ENCODE measurements at places on chromosomes 16 and 17. TPM values are rescaled to one million over a fixed set of nuclear protein-coding genes. Genes with fewer than 3 reads are reported as not detected.

DNA sequence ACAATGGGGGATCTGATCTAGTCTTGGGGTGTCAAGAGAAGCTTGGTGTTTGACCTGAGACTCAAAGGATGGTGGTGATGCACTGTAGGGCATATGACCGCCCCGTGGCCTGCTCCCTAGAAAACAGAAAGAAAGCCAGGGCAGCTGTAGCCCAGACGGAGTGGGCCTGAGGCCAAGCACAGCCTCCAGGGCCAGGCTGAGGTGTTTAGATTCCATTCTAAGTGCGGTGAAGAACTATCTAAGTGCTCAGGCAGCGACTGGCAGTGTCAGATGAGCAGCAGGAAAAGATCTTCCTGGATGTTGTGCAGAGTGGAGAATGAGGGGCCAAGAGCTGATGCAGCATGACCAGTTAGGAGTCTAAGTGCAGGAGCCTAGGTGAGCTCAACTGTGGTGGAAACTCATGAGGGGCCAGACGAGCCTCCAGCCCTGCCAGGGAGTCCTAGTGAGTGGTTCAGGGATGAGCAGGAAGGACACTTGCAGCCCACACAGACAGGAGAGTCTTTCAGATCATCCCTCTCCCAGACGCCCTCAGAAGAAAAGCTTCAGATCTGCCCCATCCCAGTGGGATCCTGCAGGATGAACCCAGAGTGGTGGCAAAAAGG lies 314.2 kb upstream of the CCL2 start:
- no peak for DNase-seq
- no peaks in the 10 kb centered on the region for H3K4me1 ChIP-seq
- H3K27ac ChIP-seq: no peak overlapping the region
- H3K4me3 ChIP-seq: no peak overlapping the region
- H3K27me3 ChIP-seq: no peaks in the 10 kb centered on the region

GRCh38 chr16:65278874-65279273 lies 157.0 kb upstream of the CDH11 start:
- no peaks in the 10 kb centered on the region for H3K36me3 ChIP-seq
- no peak for DNase-seq
- no peak overlapping the region for H3K27ac ChIP-seq
- no peaks in the 10 kb centered on the region for H3K27me3 ChIP-seq
- H3K4me1 ChIP-seq: no peaks in the 10 kb centered on the region

GRCh38 chr16:57620335-57621231 lies 7.8 kb upstream of the ADGRG1 start:
- no peaks in the 10 kb centered on the region for H3K36me3 ChIP-seq
- no peaks in the 10 kb centered on the region for H3K27me3 ChIP-seq
- no peaks in the 10 kb centered on the region for H3K4me1 ChIP-seq
- H3K27ac ChIP-seq: peak overlapping the region; percentile 70
- DNase-seq: no peak
- peak overlapping the region; percentile 37 for H3K4me3 ChIP-seq

- H3K4me1 ChIP-seq: no peaks in the 10 kb centered on the region
- no peak overlapping the region for H3K4me3 ChIP-seq
- no peak overlapping the region for H3K27ac ChIP-seq
- no peaks in the 10 kb centered on the region for H3K27me3 ChIP-seq
These were observed 14.7 kb upstream of the ZCCHC14 start for GRCh38 chr16:87507351-87508069.

Gene MILR1
- 10.7 TPM for total RNA-seq

Gene GRB7
- 32.6 TPM for total RNA-seq

Gene FOXN1
- total RNA-seq: not detected

Gene ASPHD1
- total RNA-seq: not detected
